ENCODE measurements at places on chromosomes 1 and 21.

DNA sequence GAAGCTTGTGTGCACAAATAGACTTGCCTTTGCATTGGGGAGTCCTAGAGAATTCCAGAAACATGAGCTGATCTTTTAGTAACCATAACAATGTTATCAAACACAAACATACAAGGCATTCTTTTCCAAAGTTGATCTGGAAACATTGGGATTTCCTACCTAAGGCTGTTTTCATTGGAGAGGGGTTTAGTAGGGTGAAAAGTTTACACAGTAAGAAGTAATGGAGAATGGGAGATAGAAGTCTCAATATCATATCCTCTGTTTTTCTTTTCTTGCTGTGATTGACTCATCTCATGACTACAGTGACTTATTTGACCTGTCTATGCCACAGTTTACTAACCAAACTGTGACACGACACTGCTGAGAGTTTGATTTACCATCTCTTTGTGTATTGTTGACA lies 65.6 kb upstream of the PLA2G4A start:
- no peak for DNase-seq

DNA sequence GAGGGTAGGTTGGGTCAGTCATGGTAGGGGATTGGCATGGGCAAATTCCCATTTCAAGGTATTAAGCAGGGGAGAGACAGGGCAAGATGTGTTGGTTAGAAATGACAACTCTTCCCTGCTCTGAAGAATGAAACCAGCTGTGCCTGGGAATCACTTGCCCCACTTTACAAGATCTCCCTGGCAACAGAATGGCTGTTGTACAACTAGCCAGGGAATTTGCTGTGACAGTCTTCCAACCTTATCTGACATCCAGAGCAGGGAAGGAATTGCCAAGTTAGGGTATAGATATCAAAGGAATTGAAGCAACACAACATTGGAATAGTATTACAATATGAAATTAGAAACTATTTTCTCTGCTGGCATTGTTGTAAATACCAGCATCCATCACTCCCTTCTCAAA lies 154.7 kb downstream of the CACNA1E start:
- DNase-seq = no peak

DNA sequence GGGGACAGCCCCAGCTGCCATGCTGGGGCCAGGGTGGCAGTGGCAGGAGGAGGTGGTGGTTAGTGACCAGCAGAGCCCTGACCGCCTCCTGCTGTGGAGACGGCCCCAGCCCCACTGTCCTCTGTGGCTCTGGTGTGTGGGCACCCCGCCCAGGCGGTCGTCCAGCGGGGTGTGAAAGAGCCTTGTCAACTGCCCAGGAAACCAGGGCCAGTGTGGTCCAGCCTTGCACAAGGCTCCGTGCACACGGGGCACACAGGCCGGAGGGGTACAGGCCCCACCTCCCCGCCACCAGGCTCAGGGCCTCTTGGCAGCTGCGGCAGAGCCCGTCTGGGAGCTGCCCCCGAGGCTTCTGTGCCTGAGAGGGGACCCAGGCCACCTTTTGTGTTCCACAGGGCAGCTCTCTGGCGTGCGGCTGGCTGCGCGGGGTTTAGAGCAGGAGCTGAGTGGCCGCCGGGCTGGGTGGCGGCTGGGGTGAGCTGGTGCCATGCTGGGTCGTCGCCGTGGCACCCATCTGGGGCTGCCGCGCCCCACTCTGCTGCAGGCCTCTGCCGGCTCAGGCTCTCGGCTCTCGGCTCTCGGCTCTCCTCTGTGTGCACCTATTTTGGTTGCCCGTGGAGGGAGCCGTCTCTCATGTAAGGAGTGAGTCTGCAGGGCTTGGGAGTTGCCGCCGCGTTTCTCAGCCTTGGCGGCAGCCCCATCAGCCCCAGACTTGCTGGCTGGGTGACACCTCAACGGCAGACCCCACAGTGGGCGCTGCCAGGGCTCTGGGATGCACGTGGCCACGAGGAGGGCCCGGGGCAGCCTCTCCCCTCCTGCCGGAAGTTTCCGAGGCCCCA lies 36.1 kb downstream of the SLX9 start:
- DNase-seq = no peak

DNA sequence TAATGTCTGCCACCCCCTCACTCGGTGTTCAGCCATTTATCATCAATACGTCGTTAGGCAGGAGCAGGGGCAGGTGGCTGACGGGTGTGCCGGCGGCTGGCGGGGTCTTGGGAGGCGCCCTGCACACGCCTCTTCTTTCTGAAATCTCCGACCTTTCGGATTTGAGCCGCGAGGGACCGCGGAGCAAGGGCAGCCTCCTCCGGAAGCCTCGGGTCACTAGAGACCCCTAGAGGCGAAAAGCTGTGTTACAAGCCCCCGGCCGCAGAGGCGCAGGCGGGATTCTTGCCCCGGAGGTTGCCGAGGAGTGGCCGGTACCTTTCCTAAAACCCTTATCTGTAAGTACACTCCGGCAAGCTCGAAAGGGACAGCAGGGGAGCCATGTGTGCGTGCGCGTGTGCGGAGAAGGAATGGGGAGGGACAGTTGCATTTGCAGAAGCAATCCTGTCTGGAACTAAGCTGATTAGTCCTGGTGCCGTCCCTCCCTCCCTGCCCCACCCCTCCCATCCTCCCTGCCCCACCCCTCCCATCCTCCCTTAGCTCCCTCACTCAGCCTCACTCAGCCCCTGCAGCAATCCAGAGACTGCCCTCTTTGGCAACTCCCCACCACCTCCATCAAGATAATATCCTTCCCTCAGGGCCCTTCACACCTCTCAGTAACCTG lies 11.0 kb downstream of the BRINP2 start:
- DNase-seq = peak; percentile 5

DNA sequence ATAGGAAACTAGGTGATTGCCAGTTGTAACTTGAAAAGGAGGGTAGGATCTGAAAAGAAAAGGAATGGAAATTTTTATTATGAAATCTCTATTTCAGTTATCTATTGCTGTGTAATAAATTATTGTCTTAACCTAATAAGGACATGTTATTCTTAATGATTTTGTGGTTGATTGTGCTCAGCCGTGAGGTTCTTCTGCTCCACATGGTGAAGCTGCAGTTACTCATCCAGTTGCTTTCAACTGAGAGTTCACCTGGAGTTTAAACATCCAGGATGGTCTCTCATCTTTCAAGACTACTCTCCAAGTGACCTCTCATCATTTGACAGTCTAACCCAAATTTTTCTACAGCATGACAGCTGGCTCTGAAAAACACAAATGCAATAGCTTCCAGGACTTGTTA lies 96.0 kb downstream of the ATG4C start:
- no peak for DNase-seq

GRCh38 chr1:157181258-157181657 lies 43.1 kb upstream of the ETV3 start:
- DNase-seq = no peak

DNA sequence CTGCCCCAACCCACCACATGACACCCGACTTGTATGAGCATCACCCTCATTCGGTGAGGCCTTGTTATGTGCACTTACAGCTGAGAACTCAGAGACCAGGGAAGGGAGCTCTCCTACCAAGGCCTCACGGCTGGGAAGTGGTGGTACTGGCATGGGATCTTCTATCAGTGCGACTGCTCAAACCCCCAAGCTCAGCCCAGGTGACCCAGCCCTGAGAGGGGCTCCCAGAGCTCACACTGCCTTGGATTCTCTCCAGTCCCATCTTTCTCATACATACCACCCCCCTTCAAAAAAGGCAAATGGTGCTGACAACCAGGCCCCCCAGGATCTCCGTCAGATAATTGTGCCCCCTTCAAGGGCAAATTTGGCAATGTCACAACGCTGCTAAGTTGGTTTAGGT lies 777 bp upstream of the PLA2G2F start:
- no peak for DNase-seq

DNA sequence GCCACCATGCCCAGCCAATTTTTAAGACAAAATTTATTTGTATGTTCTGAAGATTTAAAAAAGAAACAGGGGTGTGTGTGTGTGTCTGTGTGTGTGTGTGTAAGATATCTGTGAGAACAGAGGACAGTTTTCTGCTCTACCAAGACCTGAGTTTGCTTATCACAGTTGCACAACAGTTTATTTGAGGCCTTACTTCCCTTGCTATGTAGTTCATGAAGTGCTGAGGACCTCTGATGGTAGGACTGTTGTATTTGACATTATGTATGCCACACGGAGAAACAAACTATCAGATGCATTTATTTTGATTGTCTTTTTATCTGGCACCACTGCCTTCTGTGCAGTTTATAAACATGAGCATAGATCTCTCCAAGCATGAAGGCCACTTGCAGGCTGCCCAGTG lies 355.2 kb downstream of the PBX1 start:
- DNase-seq = no peak

GRCh38 chr1:70410604-70411359 lies at the start of gene CTH:
Gene CTH, plus strand, starts transcription at chr1:70411268. Its CDS starts 148 bp downstream, at chr1:70411416.
- DNase-seq = peak; percentile 84

DNA sequence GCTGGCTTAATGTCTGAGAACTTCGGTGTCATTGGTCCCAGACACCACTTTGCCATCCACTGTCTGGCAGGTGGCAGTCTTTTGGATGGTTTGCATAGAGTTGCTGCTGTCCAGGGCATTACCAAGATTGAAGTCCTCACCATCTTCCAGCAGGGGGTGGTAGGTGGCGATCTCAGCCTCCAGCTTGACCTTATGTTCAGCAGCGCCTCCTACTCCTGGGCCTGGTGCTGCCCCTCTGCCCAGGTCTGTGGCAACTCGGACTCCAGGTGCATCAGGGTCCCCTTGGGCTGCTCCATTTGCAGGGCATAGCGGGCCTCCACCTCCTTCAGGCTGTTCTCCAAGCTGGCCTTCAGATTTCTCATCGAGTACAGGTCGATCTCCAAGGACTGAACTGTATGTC lies 573.3 kb upstream of the NCAM2 start:
- DNase-seq = no peak

DNA sequence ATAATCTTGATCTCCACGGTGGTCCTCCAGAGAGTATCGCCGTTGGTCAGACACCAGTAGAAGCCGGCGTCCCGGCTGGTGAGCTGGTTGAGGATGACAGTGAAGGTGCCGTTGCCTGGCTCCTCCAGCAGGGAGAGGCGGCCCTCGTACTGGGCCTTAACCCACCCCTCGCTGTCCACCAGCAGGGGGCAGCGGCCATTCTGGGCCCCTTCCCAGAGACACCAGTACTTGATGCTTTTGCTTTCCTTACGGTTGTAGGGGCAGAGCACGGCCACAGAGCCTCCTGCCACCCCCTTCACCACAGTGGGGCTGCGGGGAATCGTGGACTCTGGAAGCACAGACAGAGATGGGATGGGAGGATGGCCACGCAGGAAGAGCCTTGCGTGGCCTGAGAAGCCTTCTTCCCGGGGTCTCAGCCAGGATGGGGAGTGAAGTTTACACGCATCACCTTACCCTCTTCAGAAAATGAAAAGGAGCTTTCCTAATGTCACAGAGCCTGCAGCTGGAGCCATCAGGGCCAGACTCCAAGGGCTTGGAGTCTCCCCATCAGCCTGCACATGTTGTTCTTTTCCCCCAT lies 10.7 kb downstream of the PIGR start:
- no peak for DNase-seq

DNA sequence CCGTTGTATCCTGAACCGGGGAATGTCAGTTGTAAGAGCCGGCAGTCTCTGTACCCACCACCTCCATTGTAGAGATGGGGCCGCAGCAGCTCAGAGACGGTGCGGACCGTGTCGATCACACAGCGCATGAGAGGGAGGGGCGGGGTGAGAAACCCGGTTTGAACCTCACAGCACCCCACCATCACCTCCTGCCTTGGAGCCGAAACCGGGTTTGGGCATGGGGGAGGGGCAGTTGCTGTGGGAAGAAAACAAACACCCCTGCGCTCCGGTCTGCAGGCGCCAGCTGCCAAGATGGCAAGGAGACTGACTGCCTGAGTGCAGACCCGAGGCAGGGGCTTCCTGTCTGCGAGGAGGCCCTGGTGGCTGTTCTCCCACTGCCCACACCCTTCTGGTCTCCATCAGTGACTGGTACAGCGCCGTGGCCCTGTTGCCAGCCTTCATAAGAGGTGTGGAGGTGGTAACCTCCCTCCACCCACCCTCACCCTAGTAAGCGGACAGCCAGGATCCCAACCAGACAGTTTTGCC lies 69.2 kb upstream of the SSBP3 start:
- no peak for DNase-seq

DNA sequence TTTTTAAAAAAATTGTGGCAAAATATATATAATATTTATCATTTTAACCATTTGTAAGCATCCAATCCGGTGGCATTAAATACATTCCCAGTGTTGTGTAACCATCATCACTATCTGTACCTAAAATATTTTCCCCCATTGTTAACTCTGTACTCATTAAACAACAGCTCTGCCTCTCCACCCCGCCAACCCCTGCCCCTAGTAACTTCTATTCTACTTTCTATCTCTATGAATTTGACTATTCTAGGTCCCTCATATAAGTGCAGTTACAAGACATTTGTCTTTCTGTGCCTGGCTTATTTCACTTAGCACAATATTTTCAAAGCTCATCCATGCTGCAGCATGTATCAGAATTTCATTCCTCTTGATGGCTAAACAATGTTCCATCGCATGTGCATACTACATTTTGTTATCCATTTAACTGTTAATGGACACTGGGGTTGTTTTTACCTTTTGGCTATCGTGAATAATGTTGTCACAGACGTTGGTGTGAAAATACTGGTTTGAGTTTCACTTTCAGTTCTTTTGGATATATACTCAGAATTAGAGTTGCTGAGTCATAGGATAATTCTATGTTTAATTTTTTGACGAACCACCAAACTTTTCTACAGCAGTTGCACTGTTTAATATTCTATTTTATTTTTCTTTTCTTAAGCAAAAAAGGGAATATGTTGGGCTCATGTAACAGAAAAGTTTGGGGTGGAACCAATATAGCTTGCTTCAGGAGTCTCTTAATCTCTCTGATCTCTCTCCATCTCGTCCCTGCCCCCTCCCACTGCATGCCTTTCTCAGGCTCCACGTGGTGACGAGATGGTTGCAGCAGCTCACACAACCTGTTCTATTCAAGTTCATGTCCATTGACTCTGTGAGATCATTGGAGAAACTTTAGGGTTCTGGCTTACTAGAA lies 25.2 kb upstream of the RCAN1 start:
- DNase-seq = peak; percentile 12

DNA sequence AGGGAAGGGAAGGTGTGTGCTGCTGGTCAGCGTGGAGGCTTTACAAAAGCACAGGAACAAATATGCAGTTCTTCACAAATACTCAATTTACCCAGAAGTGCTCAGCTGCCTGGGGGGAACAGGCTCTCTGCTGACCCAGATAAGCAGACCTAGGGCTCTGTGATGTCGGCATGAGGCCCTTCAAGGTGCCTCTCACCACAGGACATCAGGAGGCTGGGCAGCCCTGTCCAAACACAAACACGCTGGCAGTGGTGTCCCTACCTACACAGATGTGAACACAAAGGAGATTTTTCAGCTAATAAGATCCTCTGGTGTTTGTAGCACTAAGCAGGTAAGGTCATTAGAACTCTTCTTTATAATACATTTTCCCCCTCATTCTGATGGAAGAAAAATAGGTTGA lies 243.0 kb upstream of the PROX1 start:
- no peak for DNase-seq

- no peak for DNase-seq
Observed at GRCh38 chr1:154682254-154682653, 74.3 kb upstream of the ADAR start.

GRCh38 chr1:160797271-160797709 lies 1.3 kb downstream of the LY9 start:
- no peak for DNase-seq
